ENCODE measurements at places on chromosomes 12 and 14. TPM values are rescaled to one million over a fixed set of nuclear protein-coding genes. Genes with fewer than 3 reads are reported as not detected.

Gene ASB8
- 31.6 TPM for total RNA-seq

Gene LTBR
- total RNA-seq = 98.3 TPM

Gene ACOT6
- not detected for total RNA-seq

Gene INF2
- total RNA-seq = 60.8 TPM

Gene CYP27B1
- total RNA-seq = 0.22 TPM

Gene PRPH
- 1.5 TPM for total RNA-seq

Gene PGF
- total RNA-seq = 30.1 TPM

Gene TMEM233
- total RNA-seq = 0.32 TPM

Gene RAB15
- 5.5 TPM for total RNA-seq

Gene POMT2
- 7.7 TPM for total RNA-seq

Gene BEGAIN
- total RNA-seq = 6.8 TPM

Gene A2M
- total RNA-seq = 6.5 TPM

Gene KCNMB4
- total RNA-seq = 0.13 TPM

Gene IL22
- not detected for total RNA-seq

Gene SAMD15
- total RNA-seq = 8.5 TPM

Gene TMEM119
- 20.0 TPM for total RNA-seq

Gene FLRT2
- 36.0 TPM for total RNA-seq

Gene PRB2
- not detected for total RNA-seq

Gene SPIC
- not detected for total RNA-seq

Gene ERG28
- total RNA-seq = 8.2 TPM

Gene ENTPD5
- total RNA-seq = 12.8 TPM

Gene SPRYD3
- total RNA-seq = 32.0 TPM

Gene CCNB1IP1
- 40.6 TPM for total RNA-seq

Gene PDE6H
- not detected for total RNA-seq

Gene DNAI7
- total RNA-seq = 0.52 TPM

Gene CACNA1C
- 29.1 TPM for total RNA-seq

Gene WDHD1
- 14.3 TPM for total RNA-seq

Gene PLEKHD1
- under 0.01 TPM for total RNA-seq

Gene PPM1H
- 17.8 TPM for total RNA-seq

Gene TNS2
- 85.7 TPM for total RNA-seq

Gene WNT5B
- total RNA-seq = 42.5 TPM

Gene LGR5
- 22.9 TPM for total RNA-seq

Gene CRACR2A
- total RNA-seq = 3.6 TPM

Gene LRP1-AS
- not detected for total RNA-seq

Gene KRT77
- total RNA-seq = not detected

Gene NINJ2
- 5.6 TPM for total RNA-seq

Gene NEUROD4
- total RNA-seq = not detected
